ENCODE measurements at places on chromosomes 16 and 17. TPM values are rescaled to one million over a fixed set of nuclear protein-coding genes. Genes with fewer than 3 reads are reported as not detected.
A peak's percentile ranks its signal among the peaks of the same experiment; 100 is the strongest.

The CDT1 gene
- total RNA-seq, result 3.7 TPM

DNA sequence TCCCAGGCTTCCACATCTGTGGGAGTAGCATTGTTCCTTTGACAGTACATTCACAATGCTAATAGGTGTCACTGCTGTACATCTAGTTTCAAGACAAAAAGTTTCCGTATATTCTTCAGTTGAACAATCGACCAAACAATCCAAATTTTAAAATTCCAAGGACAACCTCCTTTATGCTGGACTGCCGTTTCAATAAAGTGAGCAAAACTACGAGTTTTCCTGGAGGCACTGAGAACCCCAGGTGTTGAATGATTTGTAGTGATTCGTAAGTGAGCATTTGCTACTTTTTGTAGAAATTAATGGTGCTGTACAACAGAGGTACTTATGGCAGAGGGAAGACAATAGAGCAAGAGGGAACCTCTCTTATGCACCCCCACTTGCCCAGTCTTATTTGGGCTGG, 71.2 kb upstream of the NACA2 start:
- H3K4me1 ChIP-seq, result no peaks in the 10 kb centered on the region
- no peak overlapping the region for H3K27ac ChIP-seq
- DNase-seq, result no peak
- H3K36me3 ChIP-seq, result no peaks in the 10 kb centered on the region

- DNase-seq, result peak; percentile 100
- H3K4me3 ChIP-seq, result no peak overlapping the region
- H3K27me3 ChIP-seq, result no peaks in the 10 kb centered on the region
- H3K36me3 ChIP-seq, result no peaks in the 10 kb centered on the region
Measured at GRCh38 chr17:71071837-71072236, 902.5 kb downstream of the KCNJ2 start.

DNA sequence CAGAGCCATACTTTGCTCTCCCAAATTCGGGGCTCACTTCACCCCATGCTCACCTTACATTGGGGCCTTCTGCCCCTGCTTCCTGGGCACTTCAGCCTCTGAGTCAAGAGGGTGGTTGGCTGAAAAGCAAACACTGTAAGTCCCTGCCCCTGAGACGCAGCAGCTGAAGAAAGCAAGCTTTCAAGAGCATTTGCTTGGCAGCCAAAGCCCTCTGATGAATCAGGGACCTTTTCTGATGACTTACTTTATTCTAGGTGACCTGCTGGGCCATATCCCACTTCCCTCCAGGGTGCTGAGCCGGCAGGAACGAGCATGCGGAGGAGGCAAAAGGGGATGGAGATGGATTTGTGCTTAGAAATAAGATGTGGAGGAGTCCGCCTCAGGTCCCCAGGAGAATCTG, 147.0 kb upstream of the TNRC6C start:
- no peaks in the 10 kb centered on the region for H3K27me3 ChIP-seq
- H3K27ac ChIP-seq, result no peak overlapping the region

The SMIM36 gene
- not detected for total RNA-seq

The HOXB8 gene
- total RNA-seq, result not detected

- no peak for DNase-seq
- peaks cover 10% of the 10 kb centered on the region for H3K36me3 ChIP-seq
- no peaks in the 10 kb centered on the region for H3K27me3 ChIP-seq
- no peak overlapping the region for H3K4me3 ChIP-seq
Measured at GRCh38 chr17:81272616-81273015, 22.5 kb downstream of the SLC38A10 start.

The SLC25A10 gene
- total RNA-seq, result 9.3 TPM

- no peaks in the 10 kb centered on the region for H3K36me3 ChIP-seq
- no peak overlapping the region for H3K27ac ChIP-seq
- no peak for DNase-seq
Measured at GRCh38 chr17:29642171-29642611, 19.5 kb upstream of the CORO6 start.

- no peaks in the 10 kb centered on the region for H3K4me1 ChIP-seq
- no peaks in the 10 kb centered on the region for H3K36me3 ChIP-seq
- H3K4me3 ChIP-seq, result no peak overlapping the region
- no peaks in the 10 kb centered on the region for H3K27me3 ChIP-seq
Measured at GRCh38 chr17:53186001-53186400, 636.7 kb upstream of the KIF2B start.

DNA sequence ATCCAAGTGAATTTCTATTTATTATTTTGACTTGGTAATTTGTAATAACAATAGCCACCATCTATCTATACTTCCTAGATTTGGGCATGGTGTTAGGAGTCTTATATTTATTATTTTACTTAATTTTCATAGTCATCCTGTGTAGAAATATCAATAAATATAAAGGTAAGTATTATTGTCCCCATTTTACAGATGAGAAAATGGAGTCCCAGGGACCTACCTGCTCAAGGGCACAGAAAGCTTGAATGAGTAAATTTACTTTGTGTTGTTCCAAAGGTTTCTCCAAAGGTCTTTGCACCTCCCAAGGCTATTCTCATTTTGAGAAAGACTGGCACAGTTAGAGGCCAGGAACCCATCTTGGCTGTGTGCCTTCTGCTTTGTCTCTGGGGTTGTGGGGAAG, 738.3 kb downstream of the WWOX start:
- H3K27ac ChIP-seq, result no peak overlapping the region
- H3K27me3 ChIP-seq, result no peaks in the 10 kb centered on the region
- no peaks in the 10 kb centered on the region for H3K4me1 ChIP-seq

- DNase-seq, result no peak
- H3K4me1 ChIP-seq, result peaks cover 3% of the 10 kb centered on the region
- H3K36me3 ChIP-seq, result no peaks in the 10 kb centered on the region
- no peaks in the 10 kb centered on the region for H3K27me3 ChIP-seq
Measured at GRCh38 chr17:59510611-59511010, 54.8 kb upstream of the DHX40 start.

The PERCC1 gene
- not detected for total RNA-seq

- no peaks in the 10 kb centered on the region for H3K36me3 ChIP-seq
- peak; percentile 94 for DNase-seq
- H3K4me3 ChIP-seq, result no peak overlapping the region
Measured at GRCh38 chr16:27762441-27762840, 212.5 kb downstream of the KATNIP start.

DNA sequence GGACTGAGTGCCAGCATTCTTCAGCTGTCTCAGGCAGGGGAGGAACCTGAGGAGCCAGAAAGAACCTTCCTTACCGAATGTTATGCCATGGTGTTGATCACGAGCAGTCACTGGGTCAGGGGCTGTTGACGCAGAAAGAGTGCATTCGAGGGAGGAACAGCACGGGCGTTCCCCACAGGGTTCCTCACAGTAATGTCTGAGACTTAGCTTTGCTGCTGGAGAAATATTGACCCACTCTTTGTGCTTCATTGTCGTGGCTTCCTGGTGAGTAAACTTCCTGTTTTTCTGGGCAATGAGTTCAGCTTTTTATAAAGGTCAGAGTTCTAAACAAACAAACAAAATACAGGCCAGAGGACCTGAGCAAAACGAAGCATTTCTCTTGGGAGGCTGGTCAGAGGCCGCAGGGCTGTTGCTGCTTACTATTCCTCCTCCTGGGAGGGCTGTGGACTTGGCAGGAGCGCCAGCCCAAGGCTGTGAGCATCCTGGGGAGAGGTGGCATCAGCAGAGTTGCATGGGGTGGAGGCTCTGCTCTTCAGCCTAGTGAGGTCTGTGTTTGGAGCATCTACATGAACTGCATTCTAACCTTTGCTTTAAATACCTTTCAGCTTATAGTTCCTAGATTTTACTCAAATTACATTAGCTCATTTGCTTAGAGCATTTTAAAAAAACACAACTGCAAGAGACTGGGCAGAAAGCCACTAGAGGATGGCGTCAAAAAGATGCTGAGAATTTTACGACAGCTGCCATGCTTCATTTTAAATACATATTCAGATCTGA, 143.1 kb upstream of the CACNG5 start:
- no peak overlapping the region for H3K4me3 ChIP-seq
- peaks cover 8% of the 10 kb centered on the region for H3K4me1 ChIP-seq
- H3K27me3 ChIP-seq, result no peaks in the 10 kb centered on the region
- H3K27ac ChIP-seq, result no peak overlapping the region
- H3K36me3 ChIP-seq, result peaks cover 3% of the 10 kb centered on the region
- DNase-seq, result no peak

The NTN3 gene
- total RNA-seq, result 1.3 TPM

GRCh38 chr16:35744726-35745125, 2285.3 kb downstream of the TP53TG3F start:
- no peaks in the 10 kb centered on the region for H3K4me1 ChIP-seq
- no peaks in the 10 kb centered on the region for H3K36me3 ChIP-seq
- DNase-seq, result no peak
- no peak overlapping the region for H3K27ac ChIP-seq

DNA sequence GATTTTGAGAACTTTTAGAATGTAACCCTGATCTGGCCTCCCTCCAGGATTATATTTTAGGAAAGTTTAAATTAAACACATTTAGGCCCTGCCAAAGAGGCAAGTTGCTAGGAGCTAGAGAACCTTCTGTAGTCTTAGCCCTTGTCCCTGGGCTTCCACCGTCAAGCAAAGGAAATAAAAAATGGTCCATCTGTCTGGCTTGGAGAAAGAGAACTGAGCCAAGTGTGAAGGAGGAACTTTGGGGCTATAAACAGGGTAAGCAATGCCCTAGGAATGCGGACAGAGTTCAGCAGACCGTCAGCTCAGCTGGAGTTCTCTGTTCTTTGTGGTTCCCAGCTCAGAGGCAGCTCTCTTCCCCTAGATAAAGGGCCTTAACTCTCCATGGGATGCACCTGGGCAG, 29.6 kb downstream of the RCVRN start:
- no peaks in the 10 kb centered on the region for H3K36me3 ChIP-seq
- DNase-seq, result peak; percentile 89
- no peak overlapping the region for H3K4me3 ChIP-seq
- peaks cover 4% of the 10 kb centered on the region for H3K4me1 ChIP-seq
- H3K27ac ChIP-seq, result no peak overlapping the region

GRCh38 chr17:6474376-6474775, 30.1 kb downstream of the PIMREG start:
- H3K36me3 ChIP-seq, result no peaks in the 10 kb centered on the region
- DNase-seq, result no peak
- H3K4me3 ChIP-seq, result no peak overlapping the region
- H3K4me1 ChIP-seq, result peaks cover 14% of the 10 kb centered on the region
- peaks cover 5% of the 10 kb centered on the region for H3K27me3 ChIP-seq

The NPIPB9 gene
- total RNA-seq, result 2.3 TPM

DNA sequence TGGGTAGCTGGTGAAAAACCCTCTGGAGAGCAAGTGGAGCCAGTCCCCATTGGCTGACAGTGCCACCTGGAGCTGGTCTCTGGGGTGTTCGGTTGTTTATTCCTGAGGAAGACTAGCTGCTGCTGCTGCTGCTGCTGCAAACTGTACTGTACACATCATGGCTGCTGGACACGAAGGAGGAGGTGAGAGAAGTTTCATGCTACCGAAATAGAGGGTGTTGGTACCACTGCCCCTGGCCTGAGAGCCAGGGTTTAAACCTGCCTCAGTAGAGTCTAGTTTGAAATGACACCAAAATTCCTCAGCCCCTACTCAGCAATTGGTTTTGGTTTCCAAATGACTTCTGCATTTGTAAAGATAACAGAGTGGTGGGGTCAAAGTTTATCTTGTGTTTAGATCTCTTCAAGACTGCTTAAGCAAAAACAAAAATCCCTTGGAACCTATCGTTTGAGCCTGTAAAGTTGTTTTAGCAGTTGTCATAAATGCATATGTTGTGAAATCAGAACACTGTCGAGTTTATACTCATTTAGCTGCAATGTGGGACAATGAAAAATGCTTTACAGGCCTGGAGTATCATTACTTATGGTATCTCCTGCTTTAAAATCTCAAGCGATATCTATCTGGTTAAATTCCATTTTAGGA, 40.8 kb downstream of the CYB5B start:
- no peak overlapping the region for H3K4me3 ChIP-seq
- peaks cover 9% of the 10 kb centered on the region for H3K36me3 ChIP-seq
- peaks cover 10% of the 10 kb centered on the region for H3K4me1 ChIP-seq

- no peak overlapping the region for H3K27ac ChIP-seq
- H3K27me3 ChIP-seq, result peaks cover 50% of the 10 kb centered on the region
- no peak for DNase-seq
- H3K4me3 ChIP-seq, result peak overlapping the region; percentile 37
Measured at GRCh38 chr17:31488264-31488981, 96.9 kb downstream of the RAB11FIP4 start.

The TM4SF5 gene
- total RNA-seq, result not detected

The EIF3CL gene
- total RNA-seq, result 18.2 TPM

DNA sequence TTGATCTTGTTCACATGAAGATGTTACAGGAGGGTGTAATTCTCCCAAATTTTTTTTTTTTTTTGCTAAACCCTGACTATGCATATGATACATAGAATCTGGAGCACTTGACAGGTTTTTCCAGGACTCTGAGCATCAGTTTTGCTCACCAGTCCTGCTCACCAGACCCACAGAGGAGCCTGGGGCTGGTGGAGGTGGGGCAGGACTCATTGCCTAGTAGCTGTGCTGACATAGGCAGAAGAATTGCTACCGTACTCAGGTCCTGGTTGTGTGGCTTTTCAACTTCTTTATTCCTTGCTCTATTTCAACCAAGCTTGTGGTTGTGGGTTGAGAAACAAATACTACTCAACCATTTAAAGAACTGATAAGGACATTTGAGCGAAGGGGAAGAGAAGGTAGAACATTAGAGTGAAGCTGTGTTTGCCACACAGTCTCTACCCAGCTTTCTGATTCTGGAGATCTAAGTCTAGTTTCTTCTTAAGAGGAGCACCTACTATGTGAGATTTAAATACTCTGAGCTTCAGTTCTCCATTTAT, 212.4 kb downstream of the UTP18 start:
- H3K36me3 ChIP-seq, result no peaks in the 10 kb centered on the region
- no peak overlapping the region for H3K4me3 ChIP-seq
- no peaks in the 10 kb centered on the region for H3K27me3 ChIP-seq
- DNase-seq, result no peak
- no peaks in the 10 kb centered on the region for H3K4me1 ChIP-seq
- H3K27ac ChIP-seq, result no peak overlapping the region
